ENCODE measurements at places on chromosomes 5 and 9. TPM values are rescaled to one million over a fixed set of nuclear protein-coding genes. Genes with fewer than 3 reads are reported as not detected.

- H3K4me3 ChIP-seq: no peak overlapping the region
- no peak for DNase-seq
- H3K27ac ChIP-seq: no peak overlapping the region
- peaks cover 6% of the 10 kb centered on the region for H3K36me3 ChIP-seq
- no peaks in the 10 kb centered on the region for H3K4me1 ChIP-seq
These were observed 92.5 kb upstream of the RARS1 start for GRCh38 chr5:168393773-168394172.

DNA sequence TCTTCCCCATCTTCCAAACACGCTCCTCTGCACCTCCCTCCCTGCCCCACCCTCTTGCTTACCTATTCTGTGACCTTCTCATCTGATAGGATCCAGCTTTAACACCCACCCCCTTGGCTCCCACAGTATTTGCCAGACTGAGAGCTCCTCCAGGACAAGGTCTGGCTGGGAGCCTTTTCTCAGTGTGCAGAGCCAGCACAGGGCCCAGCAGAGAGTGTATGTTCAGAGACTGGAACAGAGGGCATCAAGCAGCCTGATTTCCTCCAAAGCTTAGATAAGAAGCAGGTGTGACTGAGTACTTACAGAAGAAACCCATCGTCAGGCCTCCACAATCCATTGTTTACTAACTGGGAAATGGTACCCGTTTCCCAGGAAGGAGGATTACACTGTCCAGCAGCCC is 26.6 kb downstream of the LHX6 start:
- H3K27me3 ChIP-seq: no peaks in the 10 kb centered on the region
- no peak overlapping the region for H3K4me3 ChIP-seq
- peaks cover 3% of the 10 kb centered on the region for H3K4me1 ChIP-seq
- no peaks in the 10 kb centered on the region for H3K36me3 ChIP-seq

GRCh38 chr9:79610791-79611614 is 39.2 kb downstream of the TLE4 start:
- no peaks in the 10 kb centered on the region for H3K27me3 ChIP-seq
- H3K4me1 ChIP-seq: peaks cover 15% of the 10 kb centered on the region
- no peaks in the 10 kb centered on the region for H3K36me3 ChIP-seq
- no peak for DNase-seq

PCYOX1L gene
- 7.9 TPM for total RNA-seq

DNA sequence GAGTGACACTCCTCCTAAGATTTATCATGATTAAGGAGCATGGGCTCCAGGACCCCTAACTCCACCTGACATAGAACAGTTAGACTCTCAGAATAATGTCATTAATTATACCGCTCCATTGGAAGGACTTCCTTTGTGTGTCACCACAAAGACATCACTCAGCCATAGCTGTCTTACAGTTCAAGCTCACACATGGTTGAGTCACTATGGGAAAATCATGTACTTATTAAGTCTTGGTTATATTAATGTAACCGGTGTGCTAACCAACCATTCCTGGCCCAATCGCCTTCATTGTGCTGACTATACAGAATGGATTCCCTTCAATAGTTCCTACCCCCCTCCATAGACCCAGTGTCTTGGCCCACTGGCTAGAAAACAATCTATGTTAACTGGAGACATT is 10.9 kb upstream of the MCCC2 start:
- H3K4me3 ChIP-seq: no peak overlapping the region
- no peaks in the 10 kb centered on the region for H3K27me3 ChIP-seq
- H3K27ac ChIP-seq: no peak overlapping the region
- no peak for DNase-seq
- H3K4me1 ChIP-seq: no peaks in the 10 kb centered on the region
- H3K36me3 ChIP-seq: no peaks in the 10 kb centered on the region

SH2D3C gene
- 6.4 TPM for total RNA-seq

SAXO1 gene
- total RNA-seq: not detected

CDKN2B-AS1 gene
- not detected for total RNA-seq

DNA sequence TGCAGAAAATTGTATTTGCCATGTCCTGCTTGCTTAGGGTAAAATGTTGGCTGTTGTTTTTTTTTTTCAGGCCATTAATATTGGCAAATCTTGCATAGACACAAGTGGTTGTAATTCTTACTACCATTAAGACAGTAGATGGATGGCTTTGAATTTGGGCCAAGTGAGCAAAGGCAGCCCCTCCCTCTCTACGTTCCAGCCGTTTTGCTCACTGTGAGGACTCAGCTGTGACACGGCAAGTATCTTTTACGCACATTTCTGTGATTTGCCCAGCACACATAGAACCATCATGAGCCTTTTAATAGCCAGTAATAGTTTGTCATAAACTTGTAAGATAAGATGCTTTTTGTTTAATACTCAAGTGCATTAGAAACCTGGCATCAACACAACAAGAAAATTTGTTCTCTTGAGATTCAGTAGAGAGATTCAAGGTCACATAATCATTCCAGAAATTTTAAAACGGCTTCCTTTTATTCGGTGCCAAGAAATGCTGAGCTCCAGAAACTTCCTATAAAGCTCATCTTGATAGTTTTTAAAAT is 205.2 kb upstream of the ADCY2 start:
- H3K36me3 ChIP-seq: no peaks in the 10 kb centered on the region
- H3K27ac ChIP-seq: no peak overlapping the region
- H3K27me3 ChIP-seq: no peaks in the 10 kb centered on the region
- no peak overlapping the region for H3K4me3 ChIP-seq
- DNase-seq: no peak

- H3K36me3 ChIP-seq: no peaks in the 10 kb centered on the region
- H3K4me3 ChIP-seq: no peak overlapping the region
- no peak overlapping the region for H3K27ac ChIP-seq
- no peaks in the 10 kb centered on the region for H3K27me3 ChIP-seq
- peaks cover 2% of the 10 kb centered on the region for H3K4me1 ChIP-seq
These were observed 180.7 kb upstream of the PTGER4 start for GRCh38 chr5:40499007-40499406.

DNA sequence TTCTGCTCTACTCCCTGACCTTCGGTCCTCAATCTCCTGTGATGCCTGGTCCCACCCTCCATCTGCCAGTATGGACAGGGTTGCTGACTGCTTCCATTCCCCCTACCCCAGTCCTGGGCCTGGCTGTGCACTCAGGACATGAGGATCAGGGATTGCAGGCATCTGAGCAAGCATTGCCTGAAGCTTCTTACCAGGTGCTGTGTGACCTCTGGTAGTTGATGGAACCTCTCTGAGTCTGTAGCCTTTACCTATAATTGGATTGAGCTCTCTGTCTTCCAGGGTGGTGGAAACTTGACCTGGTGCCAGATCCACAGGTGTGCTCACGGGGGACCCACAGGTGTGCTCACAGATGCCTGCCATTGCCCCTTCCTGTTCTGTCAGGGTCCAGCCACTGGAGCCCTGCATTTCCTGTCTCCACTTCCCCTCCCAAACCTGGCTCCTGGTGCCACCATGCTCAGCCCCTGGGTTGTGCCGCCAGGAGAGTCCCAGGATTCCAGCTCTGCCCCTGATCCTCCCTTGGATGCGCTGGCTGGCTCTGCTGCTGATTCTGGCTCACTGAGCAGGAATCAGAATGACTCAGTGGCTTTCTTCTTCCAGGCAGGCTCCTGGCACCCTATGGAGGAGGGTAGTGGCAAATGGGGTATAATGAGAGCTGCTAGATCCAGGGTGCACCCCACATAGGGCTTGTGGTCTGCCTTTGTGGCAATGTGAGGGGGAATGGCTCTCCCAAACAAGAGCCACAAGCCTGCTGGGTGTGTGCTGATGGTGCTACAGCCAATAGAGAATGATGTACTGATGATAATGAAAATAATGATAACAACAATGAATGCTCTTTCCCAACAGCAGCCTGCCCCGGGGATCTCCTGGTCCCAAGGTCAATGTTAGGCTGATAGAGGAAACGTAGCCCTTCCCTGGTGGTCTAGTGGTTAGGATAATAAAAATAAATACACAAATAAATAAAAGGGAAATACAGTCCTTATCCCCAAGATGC is 35.2 kb upstream of the PSD2 start:
- H3K27me3 ChIP-seq: peaks cover 63% of the 10 kb centered on the region
- H3K27ac ChIP-seq: no peak overlapping the region
- no peak for DNase-seq

Measured in H1 (cell line).